ENCODE measurements at places on chromosomes 12 and 14.
A peak's percentile ranks its signal among the peaks of the same experiment; 100 is the strongest.

GRCh38 chr12:123384994-123385376, 1.1 kb downstream of the KMT5A start:
- DNase-seq, result no peak

DNA sequence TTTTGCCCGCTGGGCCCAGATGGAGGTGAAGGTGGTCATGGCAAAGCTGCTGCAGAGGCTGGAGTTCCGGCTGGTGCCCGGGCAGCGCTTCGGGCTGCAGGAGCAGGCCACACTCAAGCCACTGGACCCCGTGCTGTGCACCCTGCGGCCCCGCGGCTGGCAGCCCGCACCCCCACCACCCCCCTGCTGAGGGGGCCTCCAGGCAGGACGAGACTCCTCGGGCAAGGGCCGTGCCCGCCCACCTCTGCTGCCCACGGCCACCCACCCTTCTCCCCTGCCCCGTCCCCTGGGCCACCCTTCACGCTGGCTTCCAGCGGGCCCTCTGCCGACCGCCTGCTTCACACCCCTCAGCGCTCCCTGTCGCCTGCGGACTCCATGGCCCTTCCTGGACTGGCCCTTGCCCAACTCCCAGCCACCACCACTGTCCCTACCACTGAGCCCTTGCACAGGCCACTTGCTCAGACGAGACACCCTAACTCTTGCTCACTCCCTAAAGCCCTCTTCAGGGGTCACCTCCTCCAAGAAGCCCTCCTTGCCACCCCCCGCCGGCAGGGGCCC, 42.5 kb downstream of the CYP46A1 start:
- DNase-seq, result no peak

- no peak for DNase-seq
Observed at GRCh38 chr14:29007990-29008389, 241.4 kb downstream of the FOXG1 start.

DNA sequence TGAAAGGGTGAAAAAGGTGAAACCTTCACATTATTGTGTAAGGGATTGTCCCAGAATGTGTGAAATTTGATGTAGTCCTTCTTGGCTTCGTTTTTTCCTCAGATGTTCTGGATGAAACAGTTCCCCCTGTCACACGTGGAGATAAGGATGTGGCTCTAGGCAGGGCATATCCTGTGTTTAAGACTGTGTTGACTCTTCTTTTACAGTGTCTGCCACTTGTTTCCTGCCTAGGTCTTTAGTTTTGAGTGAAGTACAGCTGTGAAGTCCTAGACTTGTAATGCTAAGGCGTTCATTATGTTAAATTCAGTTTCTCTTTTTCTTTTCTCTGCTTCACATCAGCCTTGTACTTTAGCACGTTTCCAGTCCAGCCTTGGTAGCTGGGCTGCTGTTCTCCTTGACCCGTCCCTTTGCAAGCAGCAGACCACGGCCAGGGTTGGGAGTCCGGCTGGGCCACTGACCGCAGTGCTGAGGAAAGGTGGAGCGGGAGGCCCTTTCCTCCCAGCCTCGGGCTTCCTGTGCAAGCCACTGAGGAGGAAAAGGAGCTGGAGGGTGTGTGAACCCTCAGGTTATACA, 59.1 kb downstream of the RASSF3 start:
- peak; percentile 51 for DNase-seq

GRCh38 chr12:65941388-65941787, 117.1 kb downstream of the HMGA2 start:
- no peak for DNase-seq

DNA sequence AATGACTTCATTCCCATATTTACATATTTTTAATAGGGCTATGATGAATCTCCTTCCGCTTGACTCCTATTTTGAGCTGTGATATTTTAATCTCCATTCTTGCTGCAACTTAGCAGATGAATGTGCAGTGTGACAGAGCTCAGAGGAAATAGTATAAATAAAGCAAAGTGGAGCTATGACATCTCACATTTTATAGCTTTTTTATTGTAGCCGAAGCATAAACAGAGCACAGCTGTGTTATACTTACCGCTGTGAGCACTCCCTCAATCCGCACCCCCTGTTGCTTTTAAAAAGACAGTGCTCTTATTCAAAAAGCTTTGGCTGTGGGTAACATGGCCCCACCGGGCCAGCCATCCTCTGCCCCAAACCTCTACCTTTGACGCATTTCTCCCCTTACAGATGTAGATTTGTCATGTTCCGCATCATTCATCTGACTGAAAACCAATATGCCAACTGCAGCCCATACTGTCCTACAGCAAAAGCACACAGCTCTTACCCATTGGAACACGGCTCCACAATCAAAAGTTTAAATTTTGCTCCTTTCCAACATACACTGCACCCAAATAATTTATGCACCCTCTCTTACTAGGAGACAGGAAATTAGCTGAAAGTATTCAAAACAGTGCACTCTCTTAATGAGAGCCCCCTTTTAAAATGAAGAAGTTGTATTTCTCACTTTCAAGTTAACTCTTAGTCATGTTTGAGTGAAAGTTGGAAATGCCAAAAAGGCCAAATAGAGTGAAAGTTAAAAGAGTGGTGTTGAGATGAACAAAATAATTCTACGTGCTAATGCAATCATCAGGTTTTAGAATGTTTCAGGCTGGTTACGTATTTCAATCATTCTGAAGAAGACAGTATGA, 429.3 kb upstream of the SOX5 start:
- DNase-seq, result no peak

GRCh38 chr12:79140711-79141110, 276.1 kb downstream of the SYT1 start:
- no peak for DNase-seq

DNA sequence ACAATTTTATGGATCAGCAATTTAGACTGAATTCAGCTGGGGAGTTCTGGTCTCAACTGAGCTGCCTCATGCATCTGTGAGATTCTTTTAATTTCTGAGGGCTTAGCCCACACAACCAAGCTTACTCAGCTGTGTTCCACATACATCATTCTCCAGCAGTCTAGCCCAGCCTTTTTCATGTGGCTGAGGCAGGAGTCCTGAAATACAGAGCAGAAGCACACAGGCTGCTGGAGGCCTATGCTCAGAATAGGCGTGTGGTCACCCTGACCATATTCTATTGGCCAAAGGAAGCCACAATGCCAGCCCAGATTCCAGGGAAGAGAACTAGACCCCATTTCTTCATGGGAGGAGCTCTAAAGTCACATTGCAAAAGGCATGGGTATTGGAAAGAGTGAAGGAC, 72.3 kb upstream of the DHRS4 start:
- DNase-seq, result no peak

DNA sequence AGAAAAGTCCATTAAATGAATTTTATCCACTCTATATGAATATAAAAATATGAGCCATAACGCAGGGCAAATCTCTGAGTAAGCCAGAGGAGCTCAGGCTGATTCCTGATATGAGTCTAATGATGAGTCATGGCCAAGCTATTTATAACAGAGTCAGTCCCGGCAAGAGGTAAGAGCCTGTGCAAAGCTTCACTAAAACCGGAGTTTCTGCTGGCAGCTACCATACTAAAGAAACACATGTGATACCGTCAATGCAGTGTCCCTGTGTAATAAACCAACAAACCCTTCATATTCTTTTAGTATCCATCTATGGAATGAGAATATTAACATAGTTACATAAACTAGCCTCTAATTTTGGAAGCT, 319.4 kb downstream of the KCNC2 start:
- DNase-seq, result no peak

GRCh38 chr12:46669720-46670119, 156.1 kb downstream of the SLC38A4 start:
- peak; percentile 65 for DNase-seq

All from WTC11 (cell line).